ENCODE measurements at places on chromosomes 5 and 9.

GRCh38 chr5:139667001-139667729, 19.0 kb downstream of the CXXC5 start:
- H3K4me1 ChIP-seq, result peaks cover 24% of the 10 kb centered on the region
- peaks cover 3% of the 10 kb centered on the region for H3K36me3 ChIP-seq
- no peak overlapping the region for H3K4me3 ChIP-seq

- H3K27me3 ChIP-seq, result no peaks in the 10 kb centered on the region
- peaks cover 4% of the 10 kb centered on the region for H3K36me3 ChIP-seq
- DNase-seq, result no peak
- peak overlapping the region; percentile 26 for H3K27ac ChIP-seq
- H3K4me3 ChIP-seq, result peak overlapping the region; percentile 93
Observed at GRCh38 chr5:134370311-134370870, 978 bp upstream of the UBE2B start.

DNA sequence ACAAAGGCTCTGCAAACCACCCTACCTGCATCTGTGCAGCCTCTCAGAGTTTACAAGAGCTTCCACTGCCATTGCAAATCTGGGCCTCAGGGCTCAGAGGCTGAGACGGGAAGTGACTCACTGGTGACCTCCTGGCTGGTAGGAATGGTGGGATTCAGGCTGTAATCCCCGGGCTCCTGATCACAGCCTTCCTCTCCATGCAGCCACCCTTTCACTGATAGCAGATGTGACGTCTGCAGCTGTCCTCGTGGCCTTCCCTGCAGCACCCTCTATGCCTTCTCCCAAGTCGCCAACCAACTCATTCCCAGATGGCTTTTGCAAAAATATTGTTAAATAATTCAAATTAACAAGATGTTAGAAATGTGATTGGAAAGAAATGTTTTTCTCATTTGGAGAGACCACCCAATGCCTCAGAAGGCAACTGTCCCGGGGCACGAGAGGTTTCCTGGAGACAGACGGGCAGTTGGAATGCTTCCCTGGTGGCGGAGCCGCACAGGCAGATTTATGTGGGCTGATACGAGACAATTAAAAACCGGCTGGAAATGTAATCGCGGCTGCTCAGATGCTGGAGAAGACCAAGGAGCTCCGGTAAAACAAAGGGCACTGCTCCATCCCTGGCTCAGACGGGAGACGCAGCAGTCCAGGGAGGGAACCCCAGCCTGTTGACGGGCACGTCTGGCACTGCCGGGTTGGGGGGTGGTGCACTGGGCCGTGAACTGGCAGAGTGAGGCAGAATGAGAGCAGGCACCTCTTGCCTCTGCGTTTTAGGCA, 34.4 kb upstream of the SLC25A51 start:
- H3K27ac ChIP-seq, result peak overlapping the region; percentile 92
- H3K4me3 ChIP-seq, result no peak overlapping the region
- peaks cover 20% of the 10 kb centered on the region for H3K36me3 ChIP-seq

DNA sequence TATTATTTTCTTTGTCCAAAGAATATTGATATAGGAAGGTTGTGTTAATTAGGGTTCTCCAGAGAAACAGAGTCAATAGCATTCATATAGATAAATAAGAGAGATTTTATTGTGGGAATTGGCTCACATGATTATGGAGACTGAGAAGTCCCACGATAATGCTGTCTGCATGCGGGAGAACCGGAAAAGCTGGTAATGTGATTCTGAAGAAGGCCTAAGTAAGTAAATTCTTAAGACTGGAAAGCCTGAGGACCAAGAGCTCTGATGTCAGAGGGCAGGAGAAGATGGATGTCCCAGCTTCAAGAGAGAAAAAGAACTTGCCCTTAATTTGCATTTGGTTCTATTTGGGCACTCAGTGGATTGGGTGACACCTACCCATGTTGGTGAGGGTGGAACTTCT, 307.4 kb upstream of the C9orf72 start:
- H3K36me3 ChIP-seq, result no peaks in the 10 kb centered on the region
- H3K4me1 ChIP-seq, result no peaks in the 10 kb centered on the region

DNA sequence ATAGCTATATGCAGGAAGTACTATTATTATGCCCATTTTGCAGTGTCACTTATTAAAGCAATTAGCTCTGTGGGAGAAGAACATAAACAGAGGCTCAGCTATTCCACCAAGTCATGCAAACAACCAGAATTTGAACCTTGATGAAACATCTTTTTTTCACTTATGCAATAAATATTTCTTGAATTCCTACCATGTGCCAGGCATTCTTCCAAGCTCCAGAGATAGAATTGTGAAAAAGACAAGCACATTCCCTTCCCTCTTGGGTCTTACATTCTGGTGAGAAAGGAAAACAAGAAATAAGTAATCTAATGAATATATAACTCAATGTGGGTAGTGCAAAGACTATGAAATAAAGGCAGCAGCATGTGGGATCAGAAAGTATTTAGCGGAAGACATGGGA, 32.1 kb upstream of the ADRB2 start:
- no peaks in the 10 kb centered on the region for H3K36me3 ChIP-seq
- peaks cover 10% of the 10 kb centered on the region for H3K4me1 ChIP-seq
- H3K4me3 ChIP-seq, result no peak overlapping the region

Measured in IMR-90 (cell line).